Small intestine (tissue), 16 donors: ENCODE measurements at places on chromosomes 2 and 18.
A peak's percentile ranks its signal among the peaks of the same experiment; 100 is the strongest.

- peak; percentile 79 for DNase-seq
These were observed 24.7 kb upstream of the PNPT1 start for GRCh38 chr2:55718165-55719008.

- DNase-seq: no peak
These were observed 372.6 kb downstream of the RPRM start for GRCh38 chr2:153105829-153106578.

DNA sequence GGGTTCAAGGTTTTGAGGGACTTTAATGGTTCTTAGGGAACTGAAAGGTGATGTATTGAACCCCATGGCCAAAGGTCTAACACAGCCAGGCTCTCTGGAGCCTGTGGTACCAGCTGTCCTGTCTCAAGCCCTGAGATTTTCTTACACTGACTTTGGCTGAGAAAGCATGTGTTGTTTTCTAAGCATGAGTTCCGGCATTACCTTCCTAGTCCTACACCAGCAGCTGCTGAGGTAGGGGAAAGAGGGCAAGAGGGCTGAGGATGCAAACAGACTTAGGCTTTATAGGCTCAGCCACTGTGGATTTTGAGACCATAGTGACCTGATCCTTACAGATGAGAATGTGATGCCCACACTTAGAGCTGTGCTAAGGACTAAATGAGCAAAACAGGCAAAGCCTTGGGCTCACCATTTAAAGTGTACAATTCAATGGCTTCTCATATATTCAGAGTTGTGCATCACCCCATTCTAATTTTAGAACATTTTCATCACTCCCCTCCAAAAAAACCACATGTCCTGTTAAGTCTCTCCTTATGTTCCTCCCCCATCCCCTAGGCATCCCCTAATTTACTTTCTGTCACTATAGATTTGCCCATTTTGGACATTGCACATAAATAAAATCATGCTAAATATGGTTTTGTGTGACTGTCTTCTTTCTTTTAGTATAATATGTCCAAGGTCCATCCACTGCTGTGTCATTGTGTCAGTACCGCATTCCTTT lies 99.7 kb upstream of the OTOS start:
- no peak for DNase-seq

DNA sequence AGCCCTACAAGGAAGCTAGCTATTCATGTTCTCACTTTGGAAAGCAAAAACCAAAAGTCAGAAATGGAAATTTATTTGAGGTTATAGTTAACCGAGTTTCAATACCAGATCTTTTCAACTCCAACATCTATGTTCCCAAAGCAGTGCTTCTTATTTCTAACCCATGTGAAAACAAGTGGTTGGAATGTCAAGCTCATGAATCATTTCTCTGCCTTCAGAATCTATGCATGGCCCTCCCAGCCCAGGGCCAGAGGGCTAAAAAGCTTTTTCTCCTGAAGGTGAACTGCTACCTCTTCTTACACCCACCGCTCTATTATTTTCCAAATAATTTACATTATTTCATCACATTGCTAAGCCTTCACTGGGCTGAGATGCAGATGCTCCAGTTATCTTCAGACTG lies 158.4 kb downstream of the SP3 start:
- no peak for DNase-seq

DNA sequence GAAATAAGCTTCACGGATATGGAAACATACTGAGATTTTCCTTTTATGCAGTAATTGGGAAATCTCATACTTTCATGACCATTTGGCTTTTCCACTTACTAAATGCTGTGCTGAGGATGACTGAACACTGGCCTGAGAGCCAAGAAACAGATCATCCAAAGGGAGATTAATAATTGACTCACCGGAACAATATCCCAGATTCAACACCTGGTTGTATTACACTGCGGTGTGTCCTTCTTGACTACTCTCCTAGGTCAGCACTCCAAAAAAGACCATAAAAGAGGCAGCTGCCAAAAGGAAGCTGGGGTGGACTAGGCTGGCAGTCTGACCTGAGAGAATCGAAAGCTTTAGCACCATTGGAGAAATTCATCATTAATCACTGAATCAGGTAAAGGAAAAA lies 469.1 kb downstream of the CBLN2 start:
- DNase-seq: no peak

DNA sequence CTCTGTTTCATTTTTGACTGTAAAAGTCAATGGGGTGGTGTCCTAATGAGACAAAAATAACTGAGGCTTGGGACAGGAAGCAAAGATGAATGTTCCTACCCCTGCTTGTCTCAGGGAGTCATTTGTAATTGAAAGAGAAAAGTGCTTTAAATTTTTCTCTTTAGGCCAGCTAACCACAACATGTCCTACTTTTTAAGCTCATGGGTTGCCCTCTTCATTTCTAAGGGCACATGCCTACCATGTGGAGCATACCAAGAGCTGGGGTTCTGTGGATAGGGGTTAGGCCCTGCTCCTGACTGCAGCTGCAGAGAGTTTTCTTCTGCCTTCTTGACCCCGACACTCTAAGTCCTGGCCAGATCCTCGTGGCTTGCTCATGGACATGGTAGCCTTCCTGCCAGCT lies 96.8 kb upstream of the ARL4C start:
- DNase-seq: no peak

- DNase-seq: no peak
These were observed 935.2 kb upstream of the FAM98A start for GRCh38 chr2:34534341-34534740.

DNA sequence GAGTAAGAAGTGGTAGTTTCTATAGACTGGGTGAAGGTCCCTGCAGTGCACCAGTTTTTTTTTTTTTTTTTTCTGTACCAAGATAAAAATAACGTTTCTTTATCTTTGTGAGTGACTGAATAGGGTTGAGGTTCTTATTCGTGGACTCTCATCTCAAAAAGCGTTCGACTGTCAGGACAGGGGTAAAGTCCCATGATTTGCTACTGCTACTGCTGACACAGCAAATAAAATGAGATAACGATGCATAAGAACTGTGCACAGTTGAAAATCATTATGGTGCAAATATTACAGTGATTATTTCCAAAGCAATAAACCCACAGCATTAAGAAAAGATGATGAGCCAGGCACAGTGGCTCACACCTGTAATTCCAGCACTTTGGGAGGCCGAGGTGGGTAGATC lies 482.0 kb upstream of the CHST9 start:
- peak; percentile 70 for DNase-seq
